ENCODE measurements at places on chromosomes 16 and 17.

DNA sequence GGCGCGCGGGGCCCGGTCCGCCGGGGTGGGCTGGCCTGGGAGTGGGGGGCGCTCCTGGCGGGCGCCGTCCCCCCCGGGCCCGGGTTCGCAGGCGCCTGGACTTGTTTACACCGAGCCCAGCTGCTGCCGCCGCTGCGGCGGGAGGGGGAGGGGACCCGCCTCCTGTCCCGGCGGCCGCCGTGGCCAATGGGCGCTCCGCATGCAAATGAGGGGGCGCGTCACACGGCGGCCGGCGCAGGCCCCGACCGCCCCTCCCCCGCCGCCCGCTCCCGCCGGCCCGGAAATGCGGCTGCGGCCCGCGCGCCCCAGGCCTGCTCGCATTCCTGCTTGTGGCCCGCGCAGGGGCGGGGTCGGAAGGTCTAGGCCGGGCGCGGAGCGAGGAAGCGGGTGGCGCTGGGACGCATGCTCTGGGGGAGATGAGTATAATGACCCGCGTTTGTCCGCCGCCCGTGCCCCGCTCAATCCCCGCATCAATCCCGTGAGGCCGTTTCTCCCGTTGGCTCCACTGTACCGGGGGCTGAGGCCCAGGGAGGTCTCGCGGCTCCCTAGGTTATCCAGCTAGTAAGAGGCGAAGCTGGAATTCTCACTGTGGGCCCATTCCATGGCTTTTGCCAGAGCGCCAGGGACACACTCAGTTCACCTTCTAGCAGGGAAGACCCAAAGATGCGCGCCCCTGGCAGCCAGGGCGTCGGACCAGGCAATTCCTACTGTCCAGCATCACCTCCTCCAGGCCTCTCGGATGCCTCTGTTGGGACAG, at the start of gene YPEL3:
Gene YPEL3 (minus strand): TSS at position 109 of the 757 bp plus-strand sequence. CDS start 731 bp downstream, outside the sequence.
- peak; percentile 80 for DNase-seq

GRCh38 chr17:34862384-34862783, 98.9 kb downstream of the CCT6B start:
- DNase-seq = no peak

DNA sequence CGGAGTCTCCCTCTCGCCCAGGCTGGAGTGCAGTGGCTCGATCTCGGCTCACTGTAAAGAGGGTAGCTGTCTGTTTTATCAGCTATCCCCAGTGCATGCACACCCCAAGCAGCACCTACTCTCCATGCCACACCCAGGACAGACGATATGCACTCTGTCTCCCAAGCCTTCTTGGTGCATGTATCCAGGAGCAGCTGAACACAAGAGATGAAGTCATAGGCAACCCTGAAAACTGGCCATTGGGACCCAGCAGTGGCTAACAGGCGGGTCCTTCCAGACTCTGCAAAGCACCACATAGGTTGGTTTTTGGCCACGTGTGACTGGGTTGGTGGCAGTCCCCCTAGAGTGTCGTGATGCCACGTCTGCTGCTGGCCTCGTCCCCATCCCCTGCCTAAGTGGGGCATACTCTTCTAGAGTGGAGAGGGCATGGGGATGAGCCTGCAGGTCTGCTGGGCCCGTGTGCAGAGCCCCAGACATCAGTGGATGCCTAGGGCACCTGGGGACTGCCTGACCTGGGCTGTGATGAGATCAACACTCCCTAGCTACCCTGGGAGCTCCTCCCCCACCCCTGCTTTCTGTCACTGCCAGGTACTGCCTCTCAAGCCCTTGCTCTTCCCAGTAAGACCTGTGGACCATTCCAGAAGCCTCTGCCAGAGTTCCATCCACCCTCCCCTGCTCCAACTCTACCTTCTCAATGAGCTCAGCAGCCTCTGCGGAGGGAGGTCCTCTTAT, 9.3 kb downstream of the PDE6G start:
- no peak for DNase-seq

- no peak for DNase-seq
Observed at GRCh38 chr17:13601322-13601775, 380 bp downstream of the HS3ST3A1 start.

GRCh38 chr17:45339646-45340605, 23.1 kb upstream of the MAP3K14 start:
- no peak for DNase-seq

- DNase-seq = no peak
Observed at GRCh38 chr16:67150833-67151396, at the start of gene B3GNT9. Gene B3GNT9, minus strand, starts transcription at chr16:67150998. Its CDS starts 513 bp downstream, at chr16:67150485.

- DNase-seq = no peak
Observed at GRCh38 chr17:1941272-1942065, 83.7 kb downstream of the RTN4RL1 start.

- no peak for DNase-seq
Observed at GRCh38 chr16:29306943-29307597, 99.4 kb downstream of the NPIPB11 start.
